ENCODE measurements at places on chromosomes 3 and 15.

DNA sequence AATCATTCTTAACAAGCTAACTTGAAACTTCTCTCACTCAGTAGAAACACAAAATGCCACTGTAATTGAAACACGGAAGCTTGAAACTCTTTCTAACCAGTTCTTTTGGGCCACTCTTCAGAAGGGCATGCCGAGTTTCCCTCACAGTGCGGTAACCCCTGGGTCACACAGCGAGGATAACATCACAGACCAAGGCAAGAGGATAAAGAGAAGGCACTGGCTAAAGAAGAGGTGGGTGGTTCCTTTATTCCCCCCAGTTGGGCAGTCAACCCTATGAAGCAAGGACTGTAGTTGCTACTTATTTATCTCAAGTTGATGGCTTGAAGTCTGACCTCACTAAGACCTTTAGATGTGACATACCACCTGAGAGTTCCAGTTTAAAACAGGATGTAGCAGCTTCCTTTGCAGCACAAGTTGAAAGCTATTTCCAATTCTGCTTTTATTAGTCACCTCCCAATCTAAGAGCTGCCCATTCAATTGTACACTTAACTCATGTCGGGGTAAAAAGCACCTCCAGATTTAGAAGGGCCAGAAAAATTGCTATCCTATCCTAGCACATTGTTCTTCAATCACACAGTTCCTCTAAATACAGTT lies 272.4 kb downstream of the TIGIT start:
- DNase-seq: no peak

DNA sequence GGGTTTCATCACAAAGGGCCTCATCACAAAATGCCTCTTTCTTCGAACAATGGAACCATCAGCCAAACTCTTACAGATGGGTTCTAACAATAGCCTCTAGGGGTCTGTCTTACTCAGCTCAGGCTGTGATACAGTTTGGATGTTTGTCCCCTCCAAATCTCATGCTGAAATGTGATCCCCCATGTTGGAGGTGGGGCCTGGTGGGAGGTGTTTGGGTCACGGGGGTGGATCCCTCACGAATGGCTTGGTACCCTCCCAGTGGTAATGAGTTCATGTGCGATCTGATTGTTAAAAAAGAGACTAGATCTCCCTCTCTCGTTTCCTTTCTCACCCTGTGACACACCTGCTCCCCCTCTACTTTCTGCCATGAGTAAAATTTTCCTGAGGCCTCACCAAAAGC lies 47.9 kb upstream of the LIPC start:
- DNase-seq: no peak

DNA sequence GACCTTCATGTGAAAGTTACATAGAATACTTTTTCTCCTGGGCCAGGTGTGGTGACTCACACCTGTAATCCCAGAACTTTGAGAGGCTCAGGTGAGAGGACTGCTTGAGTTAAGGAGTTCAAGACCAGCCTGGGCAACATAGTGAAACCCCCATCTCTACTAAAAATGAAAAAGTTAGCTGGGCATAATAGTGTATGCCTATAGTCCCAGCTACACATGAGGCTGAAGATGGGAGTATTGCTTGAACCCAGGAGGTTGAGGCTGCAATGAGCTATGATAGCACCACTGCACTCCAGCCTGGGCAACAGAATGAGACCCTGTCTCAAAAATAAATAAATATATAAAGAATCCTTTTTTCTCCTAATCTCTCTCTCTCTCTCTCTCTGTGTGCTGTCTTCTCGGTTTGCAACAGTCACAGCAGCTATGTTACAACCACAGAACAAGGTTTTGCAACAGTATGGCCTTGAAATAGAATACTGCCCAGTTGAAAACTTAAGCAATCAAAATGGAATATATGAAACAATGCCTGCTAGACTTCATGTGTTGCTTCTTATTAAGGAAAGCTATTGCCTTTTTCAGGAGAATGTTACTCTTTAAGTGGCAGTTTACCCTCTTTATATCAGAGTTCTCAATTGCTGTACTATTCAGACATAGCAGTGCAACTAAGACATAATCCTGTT lies 12.3 kb upstream of the DENND4A start:
- peak; percentile 74 for DNase-seq

DNA sequence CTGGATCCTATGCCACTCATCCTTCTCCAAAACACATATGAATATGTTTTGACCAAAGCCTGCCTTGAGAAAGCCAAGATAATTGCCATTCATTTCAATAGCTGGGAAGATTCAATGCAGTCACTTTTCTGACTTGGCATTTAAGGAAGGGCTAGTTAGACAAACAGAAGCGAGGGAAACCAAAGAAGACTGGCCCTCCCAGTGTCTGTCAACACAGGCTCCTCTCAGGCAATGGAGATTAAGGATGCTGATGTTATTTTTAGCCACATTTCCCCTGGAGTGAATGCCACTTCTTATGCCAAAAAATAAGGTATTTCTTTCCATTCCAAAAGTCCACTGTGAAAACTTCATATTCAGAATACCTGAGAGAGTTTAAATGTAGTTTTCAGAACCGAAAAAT lies 101.7 kb downstream of the P3H2 start:
- DNase-seq: peak; percentile 13

- DNase-seq: no peak
These were observed 26.4 kb downstream of the MKRN2 start for GRCh38 chr3:12583280-12583679.

DNA sequence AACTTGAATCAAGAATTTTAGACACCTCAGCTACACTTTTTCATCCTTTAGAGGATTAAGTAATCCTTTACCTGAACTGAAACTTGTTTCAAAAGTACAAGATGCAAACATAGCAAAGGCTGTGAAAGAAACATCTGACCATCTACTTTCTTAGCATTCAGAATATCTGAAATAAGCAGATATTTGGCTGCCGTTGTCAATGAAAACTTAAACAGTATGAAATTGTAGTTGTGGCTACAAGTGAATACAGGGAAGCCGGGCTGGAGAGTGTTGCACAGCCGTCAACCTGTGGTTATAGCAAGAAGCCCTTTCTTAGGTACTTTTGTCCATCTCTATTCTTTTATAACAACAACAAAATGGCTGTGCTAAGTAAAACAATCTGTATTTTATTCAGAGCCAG lies 6.9 kb upstream of the CX3CR1 start:
- no peak for DNase-seq

DNA sequence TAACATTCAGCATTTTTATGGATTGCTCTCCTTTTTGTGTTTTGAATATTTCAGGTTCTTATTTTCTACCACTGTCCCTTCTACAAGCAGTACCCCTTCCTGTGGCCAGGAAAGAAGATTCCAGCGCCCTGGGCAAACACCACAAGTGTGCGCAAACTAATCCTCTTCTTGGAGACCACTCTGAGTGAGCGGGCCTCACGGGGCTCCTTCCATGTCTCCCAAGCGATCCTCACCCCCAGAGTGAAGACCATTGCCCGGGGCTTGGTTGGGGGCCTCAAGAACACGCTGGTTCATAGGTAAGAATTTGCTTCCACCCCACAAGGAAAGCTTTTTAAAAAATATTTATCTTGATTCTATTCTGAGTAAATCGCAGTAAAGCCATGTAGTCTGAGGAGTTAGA lies 118.7 kb upstream of the ZBED2 start:
- no peak for DNase-seq

- peak; percentile 71 for DNase-seq
These were observed 56.2 kb downstream of the NBEAL2 start for GRCh38 chr3:47035645-47036044.

GRCh38 chr3:151709847-151710246 lies 23.9 kb upstream of the AADACL2 start:
- DNase-seq: peak; percentile 45

DNA sequence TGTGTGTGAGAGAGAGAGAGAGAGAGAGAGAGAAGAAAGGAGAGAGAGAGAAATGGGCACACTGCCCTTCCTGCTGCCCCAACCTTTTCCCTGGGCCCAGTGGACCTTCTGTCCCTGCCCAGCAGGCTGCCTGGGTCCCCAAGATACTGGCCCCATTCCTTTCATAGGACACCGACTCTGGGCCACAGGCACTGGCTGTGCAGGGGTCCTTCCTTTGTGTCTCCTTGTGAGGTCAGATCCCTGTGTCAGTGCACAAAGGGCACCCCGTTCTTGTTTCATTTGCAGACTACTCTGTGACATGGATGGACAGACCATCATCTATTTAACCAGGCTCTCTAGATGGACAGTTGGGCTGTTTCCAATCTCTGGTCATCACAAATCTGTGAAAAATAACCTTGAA lies 21.3 kb upstream of the KLF13 start:
- DNase-seq: no peak

- DNase-seq: peak; percentile 96
These were observed 957.1 kb downstream of the FHIT start for GRCh38 chr3:60294181-60294580.

DNA sequence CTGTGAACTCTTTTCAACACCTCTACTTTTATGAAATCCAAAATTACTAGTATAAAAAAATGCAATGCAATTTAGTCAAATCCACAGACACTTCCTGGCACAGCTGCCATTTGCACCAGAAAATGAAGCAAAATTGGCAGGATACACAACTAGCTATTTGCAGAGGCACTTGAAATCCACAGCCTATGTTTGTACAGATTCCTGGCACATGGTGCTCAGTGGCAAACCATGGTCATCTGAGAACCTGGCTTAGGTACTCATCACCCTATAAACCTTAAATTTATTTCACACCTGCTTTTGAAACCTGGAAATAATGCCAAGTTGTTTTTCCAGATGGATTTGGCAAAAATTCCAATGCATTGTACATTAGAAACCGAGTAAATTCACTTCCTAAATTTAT lies 20.2 kb upstream of the PPM1L start:
- DNase-seq: no peak

- DNase-seq: no peak
These were observed 273.6 kb downstream of the ZBBX start for GRCh38 chr3:167106456-167106855.

DNA sequence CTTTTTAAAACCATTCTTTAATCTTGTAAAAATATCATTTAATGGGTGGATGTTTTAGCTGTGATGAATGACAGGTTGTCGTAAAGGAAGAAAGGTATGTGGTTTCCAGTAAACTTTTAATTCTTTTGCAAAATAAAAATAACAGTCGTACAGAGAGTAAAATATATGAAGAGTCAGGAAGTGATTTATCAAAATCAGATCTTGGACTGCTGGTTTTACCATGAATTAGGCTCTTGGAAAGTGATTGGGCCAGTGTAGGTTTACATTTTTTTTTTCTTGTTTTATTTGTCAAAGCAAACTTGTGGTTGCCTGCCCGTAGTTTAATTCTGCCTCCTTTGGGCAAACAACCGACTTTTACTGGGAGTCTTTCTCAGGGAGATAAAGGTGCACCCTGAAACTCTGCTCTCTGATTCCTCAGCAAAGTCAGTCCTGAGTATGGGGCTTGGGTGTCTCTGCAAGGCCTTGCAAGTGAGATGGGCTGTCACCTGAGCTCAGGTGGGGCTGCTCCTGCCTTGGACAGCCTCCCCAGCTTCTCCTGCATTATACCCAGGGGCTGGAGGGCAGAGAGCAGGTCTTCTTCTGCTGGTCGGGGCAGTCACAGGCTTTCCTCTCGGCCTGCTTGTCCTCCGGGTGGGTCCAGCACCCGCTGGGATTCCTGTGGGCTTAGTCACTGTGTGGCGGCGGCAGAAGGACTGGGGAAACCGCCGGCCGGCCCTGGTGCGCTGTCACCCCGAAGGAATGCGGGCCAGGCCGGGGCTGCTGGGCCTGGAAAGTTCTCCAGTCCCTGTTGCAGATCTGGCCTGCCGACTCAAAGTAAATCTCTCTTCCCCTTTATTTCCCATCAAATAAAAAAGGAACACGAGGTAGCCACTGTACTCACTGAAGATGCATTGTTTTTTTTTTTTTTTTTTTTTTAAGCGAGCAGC lies 79.0 kb downstream of the IGF1R start:
- DNase-seq: peak; percentile 98

DNA sequence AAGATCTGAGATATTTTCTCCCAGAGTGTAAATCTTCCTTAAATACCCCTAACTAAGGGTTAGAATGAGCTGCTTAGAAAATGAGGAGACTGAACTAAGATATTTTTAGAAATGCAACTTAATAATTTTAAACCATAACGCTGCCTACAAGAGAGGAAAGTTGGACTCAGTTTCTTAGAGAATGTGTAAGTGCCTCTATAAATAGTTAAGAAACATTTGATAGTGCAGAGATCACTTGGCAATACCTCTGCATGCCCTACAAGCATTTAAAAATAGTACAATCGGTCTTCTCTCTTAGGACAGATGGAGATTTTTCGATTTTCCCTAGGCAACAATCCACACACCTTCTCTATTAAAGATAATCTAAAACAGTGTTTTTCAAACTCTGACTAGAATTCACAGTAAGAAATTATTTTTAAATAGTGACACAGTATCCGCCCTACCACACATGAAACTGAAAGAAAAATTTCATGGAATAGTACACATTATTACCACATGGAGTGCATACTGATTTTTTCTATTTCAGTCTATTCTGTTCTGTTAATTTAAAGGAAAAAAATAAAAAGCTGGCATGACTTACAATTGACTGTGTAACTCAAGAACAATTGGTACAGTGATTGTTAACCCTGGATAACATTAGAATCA lies 83.2 kb downstream of the GADL1 start:
- DNase-seq: peak; percentile 8

GRCh38 chr3:123301331-123302184 lies 99.8 kb downstream of the SEC22A start:
- no peak for DNase-seq

GRCh38 chr3:58683466-58683865 lies 16.9 kb upstream of the FAM3D start:
- peak; percentile 39 for DNase-seq

- DNase-seq: no peak
These were observed 120.9 kb downstream of the NEDD4 start for GRCh38 chr15:55872471-55872870.

GRCh38 chr3:48128774-48129173 lies 59.4 kb downstream of the CDC25A start:
- no peak for DNase-seq

GRCh38 chr3:111534701-111535100 lies 7.3 kb upstream of the CD96 start:
- DNase-seq: peak; percentile 65

- no peak for DNase-seq
These were observed at the start of gene PSTPIP1 for GRCh38 chr15:76994971-76995945. Gene PSTPIP1 (plus strand): TSS chr15:76995126. CDS start chr15:76995574, 448 bp downstream.

GRCh38 chr3:48472673-48472922 lies 26.1 kb downstream of the ATRIP start:
- DNase-seq: no peak

- DNase-seq: no peak
These were observed 92.9 kb upstream of the FGF7 start for GRCh38 chr15:49330166-49330565.

GRCh38 chr3:76387000-76387399 lies 601.7 kb upstream of the ZNF717 start:
- no peak for DNase-seq

GRCh38 chr3:33194303-33194702 lies 24.3 kb downstream of the SUSD5 start:
- DNase-seq: no peak

DNA sequence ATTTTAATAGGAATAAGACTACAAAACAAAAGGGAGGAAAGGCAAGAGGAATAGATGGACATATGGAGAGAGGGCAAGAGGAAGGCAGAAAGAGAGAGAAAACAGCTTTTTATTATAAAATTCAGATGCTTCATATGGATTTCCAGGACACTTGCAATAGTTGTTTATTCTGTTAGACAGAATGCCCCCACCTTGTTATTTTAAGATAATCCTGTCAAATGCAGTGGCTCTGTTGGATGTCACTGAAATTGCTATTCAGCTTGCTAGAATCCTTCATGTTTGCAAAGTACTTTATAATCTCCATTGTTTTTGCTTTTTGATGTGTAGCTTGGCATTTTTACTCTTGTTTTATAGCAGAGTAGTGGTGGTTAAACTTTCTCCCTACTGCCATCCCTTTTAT lies 432.4 kb upstream of the AZI2 start:
- DNase-seq: no peak

All from fibroblast of lung (primary cell).